ENCODE measurements at places on chromosomes 11 and 22.

DNA sequence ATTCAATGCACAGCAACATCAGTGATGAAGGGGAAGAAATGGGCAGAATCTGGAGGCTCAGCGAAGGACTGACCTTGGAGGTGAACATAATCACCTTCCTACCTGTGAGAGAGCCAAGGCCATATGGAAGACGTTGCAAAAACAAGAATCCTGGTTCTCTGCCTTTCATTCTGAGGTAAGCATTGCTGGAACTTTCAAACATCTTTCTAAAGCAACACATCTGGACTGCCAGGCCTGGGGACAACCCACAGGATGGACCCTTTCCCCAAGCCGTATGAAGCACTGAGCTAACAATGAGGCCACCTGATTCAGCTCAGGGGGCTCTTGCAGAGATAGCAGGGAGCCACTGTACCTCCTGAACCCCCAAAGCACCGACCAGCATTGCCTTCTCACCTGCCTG is 70.5 kb downstream of the ETS1 start:
- DNase-seq, result no peak

DNA sequence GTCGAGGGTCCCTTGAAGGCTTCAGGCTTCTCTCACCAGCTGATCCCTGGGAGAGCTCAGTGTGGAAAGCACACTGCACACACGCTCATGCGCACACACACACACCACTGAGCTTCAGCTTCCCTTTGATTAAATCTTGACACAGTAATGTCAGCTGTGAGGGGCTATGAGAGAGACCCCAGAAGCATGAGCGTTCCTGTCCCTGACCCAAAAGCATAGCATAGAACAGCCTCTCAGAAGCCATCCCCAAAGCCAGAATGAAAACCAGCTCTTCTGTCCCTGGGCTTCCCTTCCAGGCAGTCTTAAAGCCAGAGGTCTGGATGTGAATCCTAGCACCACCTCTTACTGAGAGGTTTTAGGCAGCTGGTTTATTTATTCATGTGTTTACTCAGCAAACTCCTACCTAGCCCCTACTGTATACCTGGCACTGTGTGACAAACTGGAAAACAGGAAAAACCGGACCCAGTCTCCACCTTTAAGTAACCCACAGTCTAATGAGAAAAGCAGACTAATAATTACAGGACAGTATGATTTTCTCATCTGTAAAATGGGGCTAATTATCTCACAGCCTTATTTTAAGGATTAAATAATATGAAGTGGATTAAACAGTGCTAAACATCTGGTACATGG is 15.9 kb downstream of the GALNT18 start:
- DNase-seq, result no peak

- DNase-seq, result no peak
Observed at GRCh38 chr11:63445720-63446119, 45.2 kb downstream of the PLAAT5 start.

- no peak for DNase-seq
Observed at GRCh38 chr22:49092716-49093115, 735.0 kb downstream of the BRD1 start.

GRCh38 chr11:119780222-119780953 is 51.4 kb upstream of the NECTIN1 start:
- no peak for DNase-seq

- DNase-seq, result no peak
Observed at GRCh38 chr11:88208745-88209144, 33.5 kb upstream of the RAB38 start.

DNA sequence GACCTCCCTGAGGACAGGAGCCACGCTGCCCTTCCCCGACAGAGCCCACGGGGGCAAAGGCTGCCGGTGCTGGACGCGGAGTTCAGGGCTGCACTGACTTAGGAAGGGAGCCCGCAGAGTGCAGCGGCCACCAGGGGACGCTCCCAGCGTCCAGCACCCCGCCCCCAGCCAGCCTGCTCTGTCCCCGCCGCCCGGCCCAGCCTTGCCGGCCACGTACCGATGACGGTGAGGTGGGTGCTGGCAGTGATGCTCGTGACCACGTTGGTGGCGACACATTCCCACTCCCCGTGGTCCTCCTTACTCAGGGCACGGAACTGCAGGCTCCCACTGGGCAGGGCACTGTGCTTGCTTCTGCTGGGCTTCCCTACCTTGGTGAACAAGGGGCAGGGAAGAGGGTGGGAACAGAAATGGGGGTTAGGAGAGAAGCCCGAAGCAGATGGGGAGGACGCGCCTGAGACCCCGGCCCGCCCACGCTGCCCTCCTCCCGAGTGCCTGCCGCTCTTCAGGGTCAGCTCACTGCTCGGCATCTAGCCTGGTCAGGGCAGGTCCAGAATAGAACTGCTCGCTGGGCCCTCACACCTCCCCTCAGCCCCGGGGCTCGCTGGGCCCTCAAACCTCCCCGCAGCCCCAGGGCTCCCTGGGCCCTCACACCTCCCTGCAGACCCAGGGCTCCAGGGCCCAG is 25.9 kb downstream of the IGSF9B start:
- DNase-seq, result no peak

DNA sequence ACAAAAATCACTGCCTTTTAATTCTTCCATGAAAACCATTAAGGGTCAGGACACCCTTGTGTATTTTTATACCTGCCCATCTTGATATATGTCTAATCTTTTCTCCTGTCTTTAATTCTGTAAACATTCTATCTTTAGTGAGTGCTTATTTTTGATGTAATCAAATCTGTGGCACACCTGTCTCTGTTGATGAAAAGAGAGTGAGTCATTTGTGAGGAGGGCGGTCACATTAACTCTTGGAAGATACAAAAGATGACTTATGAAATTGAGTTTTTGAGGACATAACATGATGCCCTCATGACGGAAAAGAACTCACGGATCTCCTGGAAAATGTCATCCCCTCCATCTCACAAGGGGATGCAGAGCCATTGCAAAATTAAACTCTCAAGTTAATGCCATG is 206.5 kb upstream of the PGR start:
- no peak for DNase-seq

DNA sequence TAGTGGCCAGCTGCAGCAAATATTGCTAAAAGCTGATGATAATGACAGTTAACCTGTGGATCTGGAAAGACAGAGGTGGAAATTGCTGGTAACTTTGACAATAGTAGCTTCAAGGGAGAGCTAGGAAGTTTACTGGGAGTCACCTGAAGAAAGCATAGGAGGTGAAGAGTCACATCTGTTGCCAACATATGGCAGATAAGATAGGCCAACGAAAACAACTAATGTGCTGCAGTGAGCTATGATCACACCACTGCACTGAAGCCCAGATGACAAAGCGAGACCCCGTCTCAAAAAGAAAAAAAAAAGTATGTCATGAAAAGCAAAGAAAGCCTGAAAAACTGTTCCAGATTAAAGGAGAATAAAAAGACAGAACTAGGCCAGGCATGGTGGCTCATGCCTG is 4.3 kb upstream of the PRDM10 start:
- DNase-seq, result no peak

DNA sequence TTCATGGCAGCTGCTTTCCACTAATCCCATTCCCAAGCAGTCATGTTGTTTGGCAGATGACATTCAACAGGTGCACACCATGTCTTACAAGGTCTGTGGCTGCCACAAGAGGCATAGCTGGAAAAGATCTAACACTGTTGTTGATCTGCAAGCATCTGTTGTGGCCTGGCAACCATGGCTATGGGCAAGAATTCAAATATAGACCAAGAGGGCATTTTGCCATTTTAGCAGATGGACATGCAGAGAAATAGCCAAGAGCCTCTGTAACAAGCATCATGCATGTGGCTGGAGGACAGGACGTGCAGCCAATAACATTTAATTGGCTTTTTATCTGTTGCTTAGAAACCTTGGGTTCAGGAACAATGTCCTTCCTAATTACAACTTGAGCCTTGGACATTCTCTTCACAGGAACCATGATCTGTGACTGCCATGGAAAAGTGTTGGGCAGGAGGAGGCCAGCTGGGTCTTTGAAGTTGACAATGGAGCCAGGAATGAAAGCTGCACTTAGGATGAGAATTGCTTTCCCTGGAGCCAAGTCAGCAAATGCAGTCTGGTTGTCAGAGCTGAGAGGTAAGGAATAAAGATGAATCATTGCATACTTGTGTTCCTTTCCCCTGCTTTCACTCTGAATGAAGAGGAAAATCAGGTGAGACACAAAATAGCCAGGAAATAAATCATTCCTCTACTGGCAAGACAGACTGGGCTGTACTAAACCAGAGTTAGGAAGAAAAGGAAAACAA is 113.6 kb upstream of the ANO5 start:
- DNase-seq, result no peak

- DNase-seq, result no peak
Observed at GRCh38 chr11:118649941-118650340, 29.5 kb downstream of the TREH start.
